Fibroblast of mammary gland (primary cell): ENCODE measurements at places on chromosomes 7 and 10.

GRCh38 chr10:26336979-26337378 is 101.2 kb upstream of the APBB1IP start:
- no peak for DNase-seq

DNA sequence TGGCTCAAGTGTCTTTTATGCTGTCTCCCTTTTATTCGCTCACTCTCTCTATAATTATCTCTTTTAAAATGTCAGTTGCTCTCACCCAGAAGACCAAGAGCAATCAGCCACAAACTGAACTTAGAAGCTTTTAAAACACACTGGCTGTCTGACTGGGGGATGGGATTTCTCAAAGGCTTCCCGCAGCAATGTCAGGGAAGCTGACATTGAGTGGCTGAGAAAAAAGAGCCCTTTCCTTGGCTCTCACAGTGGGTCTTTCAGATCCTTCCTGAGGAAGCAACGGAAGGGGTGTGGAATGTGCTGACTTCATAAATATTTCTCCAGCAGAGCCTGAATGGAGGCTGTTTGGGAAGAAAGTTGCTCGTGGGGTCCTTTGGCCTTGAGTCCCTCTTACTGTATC is 445.7 kb upstream of the C7orf33 start:
- DNase-seq: no peak

GRCh38 chr7:138125598-138126111 is 49.4 kb downstream of the AKR1D1 start:
- DNase-seq: peak; percentile 24

- DNase-seq: peak; percentile 34
Observed at GRCh38 chr10:5293691-5294550, 70.8 kb upstream of the UCN3 start.

DNA sequence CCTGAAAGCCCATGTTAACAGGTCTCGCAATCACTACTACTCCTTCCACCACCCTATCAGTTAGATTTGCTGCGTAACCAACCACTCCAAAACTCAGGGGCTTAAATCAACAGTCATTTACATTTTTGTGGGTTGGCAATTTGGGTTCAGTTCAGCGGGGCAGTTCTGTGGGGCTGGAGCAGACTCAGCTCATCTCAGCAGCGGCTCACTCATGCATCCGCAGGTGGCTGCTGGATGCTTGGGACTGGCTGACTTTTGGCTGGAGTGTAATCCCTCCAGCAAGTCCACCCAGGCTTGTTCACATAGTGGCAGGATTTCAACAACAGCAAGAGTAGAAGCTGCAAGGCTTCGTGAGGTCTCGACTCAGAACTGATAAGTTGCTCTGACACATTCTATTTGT is 79.2 kb downstream of the NEUROD6 start:
- DNase-seq: no peak

- no peak for DNase-seq
Observed at GRCh38 chr7:74476626-74477025, 22.9 kb downstream of the GTF2IRD1 start.

DNA sequence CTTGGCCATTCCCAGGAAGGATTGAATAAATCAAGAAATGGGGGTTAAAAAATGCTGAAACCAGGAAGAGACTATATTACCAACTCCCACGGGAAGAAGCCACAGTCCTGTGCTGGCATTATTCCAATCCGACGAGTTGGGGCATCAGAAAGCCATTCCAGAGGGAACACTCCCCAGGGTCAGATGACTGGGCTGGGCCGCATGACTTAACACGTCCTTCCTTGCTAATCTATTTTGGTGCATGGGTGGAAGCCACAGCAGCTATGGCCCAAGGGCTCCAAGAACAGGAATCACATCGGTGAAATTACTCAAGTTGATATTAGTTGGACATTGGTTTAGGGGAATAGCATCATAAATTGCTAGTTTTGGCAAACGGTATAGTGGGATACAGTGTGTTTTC is 592.9 kb upstream of the NRP1 start:
- DNase-seq: peak; percentile 62

DNA sequence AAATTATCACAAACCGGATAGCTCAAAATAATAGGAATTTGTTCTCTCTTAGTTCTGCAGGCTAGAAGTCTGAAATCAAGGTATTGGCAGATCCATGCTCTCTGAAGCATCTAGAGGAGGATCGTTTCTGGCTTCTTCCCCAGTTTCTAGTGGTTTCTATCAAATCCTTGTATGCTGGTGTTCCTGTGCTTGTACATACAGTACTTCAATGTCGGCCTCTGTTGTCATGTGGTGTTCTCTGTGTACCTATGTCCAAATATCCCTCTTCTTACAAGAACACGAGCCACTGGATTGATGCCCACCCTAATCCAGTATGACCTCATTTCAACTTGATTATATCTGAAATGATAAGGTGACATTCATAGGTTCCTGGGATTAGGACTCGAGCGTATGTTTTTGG is 9.8 kb upstream of the TAX1BP1 start:
- no peak for DNase-seq

GRCh38 chr10:19077276-19077675 is 28.7 kb downstream of the MALRD1 start:
- DNase-seq: no peak

DNA sequence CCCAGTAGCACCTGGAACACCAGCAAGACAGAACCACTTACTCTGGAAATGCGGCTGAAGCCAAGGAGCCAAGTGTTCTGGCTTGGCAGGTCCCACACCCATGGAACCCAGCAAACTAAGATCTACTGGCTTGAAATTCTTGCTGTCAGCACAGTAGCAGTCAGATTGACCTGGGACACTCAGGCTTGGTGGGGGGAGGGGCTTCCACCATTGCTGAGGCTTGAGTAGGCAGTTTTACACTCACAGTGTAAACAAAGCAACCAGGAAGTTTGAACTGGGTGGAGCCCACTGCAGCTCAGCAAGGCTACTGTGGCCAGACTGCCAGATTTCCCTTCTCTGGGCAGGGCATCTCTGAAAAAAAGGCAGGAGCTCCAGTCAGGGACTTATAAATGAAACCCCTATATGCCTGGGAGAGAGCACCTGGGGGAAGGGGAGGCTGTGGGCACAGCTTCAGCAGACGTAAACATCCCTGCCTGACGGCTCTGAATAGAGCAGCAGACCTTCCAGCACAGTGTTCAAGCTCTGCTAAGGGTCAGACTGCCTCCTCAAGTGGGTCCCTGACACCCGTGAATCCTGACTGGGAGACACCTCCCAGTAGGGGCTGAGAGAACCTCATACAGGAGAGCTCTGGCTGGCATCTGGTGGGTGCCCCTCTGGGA is 121.2 kb downstream of the MTERF1 start:
- peak; percentile 40 for DNase-seq

DNA sequence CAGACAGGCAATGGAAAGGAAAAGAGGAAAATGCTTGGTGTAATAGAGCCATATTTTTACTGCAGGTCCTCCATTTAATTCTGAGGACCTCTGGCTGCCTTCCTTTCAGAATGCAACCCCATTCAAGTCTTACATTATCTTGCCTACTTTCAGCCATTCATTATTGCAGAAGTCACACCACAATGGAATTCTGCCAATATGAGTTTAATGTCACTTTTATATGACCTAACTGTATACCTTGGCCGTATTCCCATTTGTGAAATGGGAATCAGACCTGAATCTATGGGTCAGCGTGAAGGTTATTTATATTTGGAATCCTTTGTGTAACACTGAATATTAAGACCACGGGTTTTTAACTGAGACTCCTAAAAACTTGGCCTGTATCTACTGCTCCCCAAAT is 241.7 kb upstream of the AOAH start:
- DNase-seq: no peak

DNA sequence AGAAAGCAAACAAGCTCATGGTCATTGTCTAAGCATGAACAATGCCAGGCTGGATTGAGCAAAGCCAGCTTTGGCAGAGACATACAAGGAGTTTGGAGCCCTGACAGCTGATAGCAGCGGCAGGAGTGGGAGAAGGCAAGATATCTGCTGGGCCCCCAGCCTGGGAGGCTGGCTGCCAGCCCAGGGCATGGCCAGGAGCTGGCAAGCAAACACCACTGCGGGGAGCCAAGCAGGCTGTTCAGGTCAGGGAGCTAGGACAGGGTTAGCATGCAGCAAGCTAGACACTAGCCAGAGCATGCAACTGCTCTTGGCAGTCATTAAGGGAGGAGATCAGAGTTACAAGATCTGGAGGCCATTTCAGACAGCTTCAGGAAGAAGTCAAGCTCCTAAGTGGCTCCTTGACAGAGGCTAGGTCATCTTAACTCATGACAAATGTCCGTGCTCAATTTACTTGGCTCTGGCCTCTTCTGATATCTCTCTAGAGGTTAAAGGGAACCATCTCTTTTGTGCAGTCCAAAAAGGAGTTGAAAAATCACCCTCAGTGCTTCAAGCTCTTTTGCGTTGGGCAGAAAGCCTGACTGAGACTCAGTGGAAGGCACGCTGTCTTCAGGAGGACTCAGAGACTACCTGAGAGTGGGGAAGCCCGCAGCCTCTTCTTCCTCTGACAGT is 436.8 kb upstream of the C7orf33 start:
- DNase-seq: no peak

GRCh38 chr10:29948881-29949355 is 110.5 kb downstream of the JCAD start:
- no peak for DNase-seq

GRCh38 chr10:113283189-113283588 is 269.7 kb upstream of the HABP2 start:
- DNase-seq: no peak

GRCh38 chr7:134315679-134316538 is 821 bp downstream of the SLC35B4 start:
- DNase-seq: peak; percentile 45

GRCh38 chr7:157760004-157760730 is 423.4 kb downstream of the DNAJB6 start:
- DNase-seq: peak; percentile 2

- DNase-seq: no peak
Observed at GRCh38 chr10:27490807-27491206, 13.3 kb upstream of the RAB18 start.

- no peak for DNase-seq
Observed at GRCh38 chr7:147279514-147279913, 1162.9 kb downstream of the CNTNAP2 start.

DNA sequence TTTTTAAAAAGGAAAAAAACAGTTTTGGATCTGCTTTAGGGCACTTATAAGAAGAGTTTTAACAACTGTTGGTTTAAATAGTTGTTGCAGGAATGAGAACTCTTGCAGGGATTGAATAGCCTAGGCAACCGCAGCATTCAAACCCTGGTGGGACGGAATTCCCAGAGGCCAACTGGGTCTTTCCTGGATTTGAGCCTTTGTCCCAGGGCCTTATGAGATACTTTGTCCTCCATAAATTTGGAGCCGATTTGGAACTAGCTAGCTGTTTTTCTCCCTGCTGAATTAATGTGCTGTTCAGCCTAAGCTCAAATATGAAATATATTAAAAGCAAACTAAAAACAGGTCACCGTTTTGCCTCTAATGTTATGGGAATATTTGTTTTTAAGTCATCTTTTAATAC is 109.6 kb downstream of the LRMDA start:
- no peak for DNase-seq
